ENCODE measurements at places on chromosomes 13 and 19.

GRCh38 chr19:39927076-39927475 lies 7.4 kb downstream of the FCGBP start:
- no peak for DNase-seq

- no peak for DNase-seq
Measured at GRCh38 chr19:39362682-39363657, 20.7 kb downstream of the SAMD4B start.

DNA sequence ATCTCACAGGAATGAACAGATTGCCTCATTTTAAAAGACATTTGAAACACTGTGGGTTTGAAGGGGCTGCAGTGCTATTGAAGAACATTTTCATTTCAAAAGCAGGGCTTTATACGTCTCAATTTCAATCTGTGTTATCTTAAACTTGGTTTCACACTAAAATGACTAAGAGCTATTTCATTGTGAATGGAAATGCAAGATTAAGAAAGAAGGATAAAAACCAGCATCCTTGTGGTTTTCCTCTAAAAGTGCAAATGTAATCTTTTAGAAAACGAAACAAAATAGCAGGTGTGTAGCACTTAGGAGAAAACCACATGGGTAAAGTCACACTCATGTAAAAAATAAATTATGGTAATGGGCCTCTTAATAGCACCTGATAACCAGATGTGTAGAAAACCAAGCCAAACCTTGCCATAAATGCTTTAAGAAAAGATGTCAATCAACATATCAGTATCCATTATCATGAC lies 397.7 kb downstream of the GPC6 start:
- DNase-seq, result no peak

GRCh38 chr13:73960474-73960873 lies 173.7 kb downstream of the KLF12 start:
- no peak for DNase-seq

DNA sequence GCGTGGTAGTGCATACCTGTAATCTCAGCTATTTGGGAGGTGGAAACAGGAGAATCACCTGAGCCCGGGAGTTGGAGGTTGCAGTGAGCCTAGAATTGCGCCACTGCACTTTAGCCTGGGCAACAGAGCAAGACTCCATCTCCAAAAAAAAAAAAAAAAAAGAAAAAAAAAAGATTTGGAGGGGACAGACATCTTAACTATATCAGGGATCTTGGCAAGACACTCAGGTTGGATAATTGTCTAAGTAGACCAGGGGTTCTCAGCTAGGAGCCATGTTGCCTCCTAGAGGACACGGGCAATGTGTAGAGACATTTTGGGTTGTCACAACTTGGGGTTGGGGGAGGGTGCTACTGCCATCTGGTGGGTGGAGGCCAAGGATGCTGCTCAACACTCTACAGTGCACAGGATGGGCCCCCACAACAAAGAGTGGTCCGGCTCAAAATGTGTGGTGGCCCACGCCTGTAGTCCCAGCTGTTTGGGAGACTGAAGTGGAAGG lies 1.9 kb upstream of the ZNF580 start:
- peak; percentile 33 for DNase-seq

DNA sequence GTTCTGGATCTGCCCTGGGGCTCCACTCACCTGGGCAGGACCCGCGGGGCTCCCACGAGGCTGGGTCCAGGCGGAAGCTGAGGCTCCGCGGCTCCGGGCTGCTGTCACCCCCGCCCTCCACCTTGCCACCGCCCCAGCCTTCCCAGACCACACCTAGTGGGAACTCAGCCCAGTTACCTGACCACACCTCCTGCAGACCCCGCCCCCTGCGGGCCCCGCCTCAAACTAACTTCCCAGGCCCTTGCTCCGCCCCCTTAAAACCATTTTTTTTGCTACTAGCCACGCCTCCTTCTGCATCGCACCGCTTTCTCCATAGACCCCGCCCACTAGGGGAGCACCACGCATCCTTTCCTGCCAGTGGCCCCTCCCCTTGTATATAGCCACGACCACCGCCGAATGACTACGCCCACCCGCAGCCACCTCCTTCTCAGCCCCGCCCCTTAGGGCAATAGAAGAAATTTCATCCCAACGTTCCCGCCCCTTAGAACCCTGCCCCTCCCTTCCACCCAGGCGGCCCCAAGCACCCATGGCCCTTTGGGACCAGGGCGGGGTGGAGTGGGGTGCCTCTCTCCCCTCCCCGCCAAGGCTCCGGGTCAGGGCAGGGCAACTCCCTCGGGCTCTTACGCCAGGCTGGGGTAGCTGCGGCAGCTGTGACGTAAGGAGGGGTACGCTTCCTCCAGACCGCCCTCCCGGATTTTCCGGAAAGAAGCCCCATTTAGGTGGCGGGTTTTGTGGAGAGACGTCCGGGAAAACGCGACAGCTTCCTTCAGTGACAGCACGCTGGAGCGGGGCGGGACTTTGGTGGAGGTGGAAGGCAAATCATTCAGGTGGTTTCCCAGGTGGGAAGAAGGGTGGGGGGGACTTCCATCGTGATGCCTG lies at the start of gene SH2D3A:
Gene SH2D3A, minus strand, starts transcription at position 79 of the 879 bp plus-strand sequence. CDS start 3,687 bp downstream, outside the sequence.
- peak; percentile 52 for DNase-seq

GRCh38 chr19:41977916-41978315 lies 16.1 kb downstream of the ATP1A3 start:
- DNase-seq, result no peak

DNA sequence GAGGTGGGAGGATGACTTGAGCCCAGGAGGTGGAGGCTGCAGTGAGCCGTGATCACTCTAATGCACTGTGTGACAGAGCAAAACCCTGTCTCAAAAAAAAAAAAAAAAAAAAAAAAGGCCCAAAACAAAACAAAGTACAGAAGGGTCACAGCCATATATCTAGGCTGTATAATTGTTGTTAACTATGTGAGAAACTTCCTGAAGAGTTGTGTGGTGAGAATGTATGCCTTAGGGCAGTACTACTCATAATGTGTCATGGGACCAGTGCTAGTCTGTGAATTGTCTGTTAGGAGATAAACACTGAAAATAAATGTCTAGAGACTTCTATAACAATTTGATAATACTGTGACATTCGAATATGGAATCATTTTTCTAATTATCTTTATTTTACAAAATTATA lies 43.1 kb downstream of the PAN3 start:
- peak; percentile 6 for DNase-seq

DNA sequence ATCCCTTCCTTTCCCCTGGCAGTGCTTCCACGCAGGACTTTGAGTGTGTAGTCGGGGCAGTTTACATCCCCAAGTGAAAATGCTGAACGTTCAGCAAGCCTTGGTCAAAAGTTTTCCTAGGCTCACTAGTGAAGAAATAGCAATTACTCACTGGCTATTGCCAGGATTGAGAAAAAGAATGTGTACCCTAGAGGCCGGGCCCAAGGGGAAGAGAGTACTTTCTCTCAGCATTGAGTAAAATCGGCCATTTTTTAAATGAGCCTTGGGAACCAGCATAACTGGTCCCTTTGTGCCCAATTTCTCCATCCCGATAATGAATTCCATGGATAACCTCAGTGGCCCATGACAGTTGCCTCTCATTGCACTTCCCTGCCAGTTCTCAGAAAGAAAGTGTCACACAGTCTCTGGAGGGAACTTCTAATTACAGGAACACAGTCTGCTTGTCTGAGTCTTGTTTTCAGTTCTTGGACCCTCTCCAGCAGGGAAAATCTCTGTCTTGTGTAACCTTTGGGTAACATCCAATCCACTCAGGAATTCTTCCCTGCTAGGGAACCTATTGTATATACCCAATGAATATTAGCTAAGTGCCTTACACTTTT lies 7.3 kb upstream of the OR7D2 start:
- no peak for DNase-seq

GRCh38 chr13:99230991-99231390 lies 27.2 kb downstream of the GPR18 start:
- DNase-seq, result no peak

GRCh38 chr13:46179969-46180763 lies 1.8 kb downstream of the LCP1 start:
- DNase-seq, result no peak

DNA sequence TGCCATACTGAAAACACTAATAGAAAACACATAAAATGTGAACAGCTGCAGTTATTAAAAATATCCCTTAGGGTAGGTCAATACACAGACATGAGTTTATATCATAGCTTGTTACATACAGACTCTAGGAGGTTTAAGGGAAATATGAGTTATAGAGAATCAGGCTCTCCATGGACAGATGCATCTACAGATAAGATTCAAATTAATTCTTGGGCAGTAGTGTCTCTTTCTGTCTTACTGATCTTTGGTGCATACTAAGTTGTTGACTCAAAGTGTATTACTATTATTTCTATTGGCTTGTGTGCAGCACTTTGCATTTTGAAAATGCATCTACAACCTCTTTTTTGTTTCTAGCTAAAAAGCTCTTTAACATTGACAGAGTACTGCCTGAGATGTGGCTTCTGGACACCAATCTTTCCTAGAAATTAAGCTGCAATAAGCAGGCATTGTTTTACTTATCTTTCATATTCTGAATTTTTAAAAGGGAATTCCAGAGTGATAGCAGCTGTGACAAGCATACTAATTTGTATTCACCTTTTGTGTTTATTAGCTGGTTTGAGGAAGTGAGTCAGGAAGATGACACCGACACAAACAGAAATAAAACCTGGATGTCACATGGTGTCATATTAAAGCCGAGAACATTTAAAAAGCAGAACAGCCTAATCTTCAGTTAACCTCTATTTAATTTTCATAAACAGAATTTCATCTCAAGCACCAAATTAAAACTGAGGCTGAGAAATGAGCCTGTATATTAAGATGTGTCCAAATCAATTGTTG lies 399.0 kb downstream of the PCDH9 start:
- no peak for DNase-seq

GRCh38 chr19:19597809-19598306 lies 20.6 kb downstream of the PBX4 start:
- no peak for DNase-seq

DNA sequence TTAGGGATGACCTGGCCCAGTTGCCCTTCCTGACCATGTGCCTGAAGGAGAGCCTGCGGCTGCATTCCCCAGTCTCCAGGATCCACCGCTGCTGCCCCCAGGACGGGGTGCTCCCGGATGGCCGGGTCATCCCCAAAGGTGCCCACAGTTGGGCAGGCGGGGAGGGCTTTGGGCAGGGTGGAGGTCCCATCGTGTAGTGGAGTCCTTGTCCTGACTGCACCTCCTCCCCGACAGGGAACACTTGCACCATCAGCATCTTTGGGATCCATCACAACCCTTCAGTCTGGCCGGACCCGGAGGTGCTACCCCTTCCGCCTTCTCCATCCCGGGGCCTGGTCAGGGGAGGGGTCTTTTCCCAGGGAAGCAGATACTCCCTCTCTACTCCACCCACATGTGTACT lies 31.7 kb upstream of the CYP4F8 start:
- no peak for DNase-seq

GRCh38 chr19:49843265-49843664 lies 7.7 kb upstream of the PTOV1 start:
- no peak for DNase-seq

DNA sequence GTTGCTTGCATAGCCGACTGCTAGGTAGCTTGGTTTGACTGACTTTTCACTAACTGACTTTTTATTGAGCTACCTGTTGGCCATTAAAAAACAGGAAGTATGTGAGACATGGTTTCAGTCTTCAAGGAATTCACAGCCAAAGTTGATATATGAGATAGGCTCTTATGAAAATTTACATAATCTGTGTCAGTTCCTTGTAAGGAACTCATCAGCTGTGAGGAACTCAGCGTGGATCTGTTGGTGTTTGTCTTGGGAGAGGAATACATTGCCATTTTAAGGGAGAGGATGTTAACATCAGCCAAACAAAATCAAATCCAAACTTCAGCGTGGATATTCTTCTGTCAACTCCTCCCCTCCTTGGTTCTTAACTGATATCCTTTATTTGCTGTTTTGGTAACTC lies 2.0 kb downstream of the RNF113B start:
- no peak for DNase-seq

DNA sequence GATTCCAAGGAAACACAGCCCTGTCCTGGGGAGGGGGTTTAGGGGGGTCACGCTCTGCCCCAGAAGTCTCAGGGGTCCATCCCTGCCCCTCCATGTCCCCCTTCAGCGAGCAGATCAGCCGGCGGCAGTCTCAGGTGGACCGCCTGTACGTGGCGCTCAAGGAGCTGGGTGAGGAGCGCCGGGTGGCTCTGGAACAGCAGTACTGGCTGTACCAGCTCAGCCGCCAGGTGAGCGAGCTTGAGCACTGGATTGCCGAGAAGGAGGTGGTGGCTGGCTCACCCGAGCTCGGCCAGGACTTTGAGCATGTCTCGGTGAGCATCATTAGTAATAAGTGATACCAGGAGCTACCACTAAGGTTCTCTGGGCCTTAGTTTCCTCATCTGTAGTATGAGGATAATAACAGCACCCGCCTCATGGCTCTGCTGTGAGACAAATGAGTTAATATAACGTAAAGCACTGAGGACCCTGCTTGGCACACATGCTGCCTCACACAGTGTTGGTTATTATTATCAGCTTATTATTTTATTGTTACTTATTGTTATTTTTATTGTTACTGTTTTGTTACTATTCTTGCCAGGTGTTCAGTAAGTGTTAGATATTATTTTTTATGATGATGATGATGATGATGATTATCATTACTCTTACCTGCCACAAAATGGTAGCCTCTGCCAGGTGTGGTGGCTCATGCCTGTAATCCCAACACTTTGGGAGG lies 20.5 kb upstream of the SHKBP1 start:
- no peak for DNase-seq

DNA sequence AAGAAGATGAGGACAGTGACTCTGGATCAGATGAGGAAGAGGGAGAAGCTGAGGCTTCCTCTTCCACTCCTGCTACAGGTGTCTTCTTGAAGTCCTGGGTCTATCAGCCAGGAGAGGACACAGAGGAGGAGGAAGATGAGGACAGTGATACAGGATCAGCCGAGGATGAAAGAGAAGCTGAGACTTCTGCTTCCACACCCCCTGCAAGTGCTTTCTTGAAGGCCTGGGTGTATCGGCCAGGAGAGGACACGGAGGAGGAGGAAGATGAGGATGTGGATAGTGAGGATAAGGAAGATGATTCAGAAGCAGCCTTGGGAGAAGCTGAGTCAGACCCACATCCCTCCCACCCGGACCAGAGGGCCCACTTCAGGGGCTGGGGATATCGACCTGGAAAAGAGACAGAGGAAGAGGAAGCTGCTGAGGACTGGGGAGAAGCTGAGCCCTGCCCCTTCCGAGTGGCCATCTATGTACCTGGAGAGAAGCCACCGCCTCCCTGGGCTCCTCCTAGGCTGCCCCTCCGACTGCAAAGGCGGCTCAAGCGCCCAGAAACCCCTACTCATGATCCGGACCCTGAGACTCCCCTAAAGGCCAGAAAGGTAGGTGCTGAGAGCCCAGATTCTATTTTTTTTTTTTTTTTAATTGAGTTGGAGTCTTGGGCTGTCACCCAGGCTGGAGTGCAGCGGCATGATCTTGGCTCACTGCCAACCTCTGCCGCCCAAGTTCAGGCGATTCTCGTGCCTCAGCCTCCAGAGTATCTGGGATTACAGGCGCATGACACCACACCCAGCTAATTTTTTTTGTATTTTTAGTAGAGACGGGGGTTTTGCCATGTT lies 2.3 kb downstream of the PPP1R15A start:
- DNase-seq, result peak; percentile 46

DNA sequence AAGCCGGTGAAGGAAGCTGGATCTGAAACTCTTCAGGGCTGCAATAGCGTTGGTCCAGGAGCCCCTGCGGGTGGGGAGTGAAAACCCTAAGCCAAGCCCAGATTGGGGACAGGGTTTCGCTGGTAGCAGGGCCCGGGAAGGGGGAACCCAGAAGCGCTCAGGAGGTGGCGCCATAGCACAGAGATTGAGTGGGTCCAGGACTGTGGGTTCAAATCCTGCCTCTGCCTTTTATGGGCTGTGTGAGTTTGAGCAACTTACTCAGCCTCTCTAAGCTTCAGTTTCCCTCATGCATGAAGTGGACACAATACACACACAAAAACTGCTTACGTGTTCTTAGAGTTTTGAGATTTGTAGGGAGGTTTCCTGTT lies 8.3 kb upstream of the SYCN start:
- no peak for DNase-seq

All from bone marrow (tissue), 2 donors.